Ascending aorta (tissue), 2 donors: ENCODE measurements at places on chromosomes 1 and 21.

DNA sequence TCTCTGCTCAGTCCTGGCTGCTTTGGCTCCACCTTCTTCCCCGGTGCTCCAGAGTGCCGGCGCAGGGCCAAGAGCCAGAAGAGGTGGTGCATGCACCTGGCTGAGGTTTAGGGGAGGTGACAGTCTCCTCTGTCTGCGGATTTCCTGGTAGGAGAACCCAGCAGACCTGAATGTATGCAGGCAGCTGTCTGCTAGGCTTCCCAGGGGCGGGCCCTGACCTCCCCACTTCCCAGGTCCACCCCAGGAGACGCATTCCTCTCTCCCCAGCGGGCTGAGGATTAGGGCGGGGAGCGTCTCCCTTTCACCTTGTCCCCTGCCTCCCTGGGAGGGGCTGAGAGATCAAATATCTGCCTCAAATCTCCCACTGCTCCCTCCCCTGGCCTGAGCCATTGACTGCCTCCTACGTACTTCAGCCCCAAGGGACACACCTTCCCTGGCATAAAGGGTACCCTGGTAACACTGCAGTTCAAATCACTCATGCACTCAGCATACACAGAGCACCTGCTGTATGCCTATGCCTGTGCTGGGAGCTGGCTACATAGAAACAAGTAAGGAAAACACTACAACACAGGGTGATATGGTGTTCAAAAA lies 27.5 kb downstream of the DMBX1 start:
- no peak for DNase-seq

DNA sequence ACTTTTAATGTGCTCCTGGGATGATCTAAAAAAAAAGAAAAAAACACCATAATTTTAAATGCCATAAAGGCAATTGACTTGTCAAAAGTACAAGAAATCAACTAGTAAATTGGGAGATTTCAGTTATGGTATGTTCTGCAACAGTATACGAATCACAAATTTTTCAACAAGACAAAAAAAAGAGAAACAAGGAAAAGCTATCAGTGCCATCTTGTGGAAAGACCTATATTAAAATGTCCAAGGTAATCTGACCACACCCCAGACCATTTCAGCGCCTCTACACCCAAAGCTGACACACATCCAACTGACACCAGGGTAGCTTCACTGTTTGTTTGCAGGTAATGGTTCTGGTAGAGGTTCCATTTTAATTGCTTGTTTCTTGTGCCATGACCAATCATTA lies 5.0 kb upstream of the DUSP23 start:
- DNase-seq = no peak

DNA sequence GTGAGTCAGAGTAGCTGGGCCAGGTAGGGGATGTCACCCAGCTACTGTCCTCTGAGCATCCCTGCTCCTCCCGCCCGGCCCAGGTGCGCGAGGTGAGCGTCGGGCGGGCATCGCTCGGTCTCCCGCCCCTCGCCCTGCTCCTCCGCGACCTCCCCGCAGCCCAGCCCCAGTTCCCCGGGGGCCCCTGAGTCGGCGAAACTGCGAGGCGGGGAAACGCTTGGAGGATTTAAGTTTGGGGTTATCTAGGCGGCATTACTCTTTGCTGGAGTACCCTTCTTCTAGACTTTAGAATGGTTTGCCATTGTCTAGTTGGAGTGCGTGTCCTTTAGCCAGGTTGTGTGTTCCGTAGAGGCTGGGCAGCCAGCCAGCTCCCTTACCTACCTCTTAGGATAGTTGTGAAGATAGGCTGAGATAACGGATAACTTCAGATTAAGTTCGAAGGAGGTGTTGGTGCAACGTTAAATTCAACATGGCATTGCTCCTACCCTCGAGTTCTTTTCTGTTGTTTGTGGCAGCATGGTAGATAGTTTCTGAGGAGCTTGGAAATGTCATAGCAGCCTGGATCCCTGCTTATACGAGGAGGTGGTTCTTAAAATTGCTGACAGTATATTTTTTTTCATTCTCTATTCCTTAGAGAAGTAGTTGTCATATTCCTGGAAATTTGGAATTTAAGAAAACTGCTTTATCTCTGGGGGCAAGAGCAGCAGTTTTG lies 697 bp downstream of the AGO3 start:
- DNase-seq = no peak

GRCh38 chr1:26602378-26602959 lies 72.9 kb downstream of the RPS6KA1 start:
- no peak for DNase-seq

DNA sequence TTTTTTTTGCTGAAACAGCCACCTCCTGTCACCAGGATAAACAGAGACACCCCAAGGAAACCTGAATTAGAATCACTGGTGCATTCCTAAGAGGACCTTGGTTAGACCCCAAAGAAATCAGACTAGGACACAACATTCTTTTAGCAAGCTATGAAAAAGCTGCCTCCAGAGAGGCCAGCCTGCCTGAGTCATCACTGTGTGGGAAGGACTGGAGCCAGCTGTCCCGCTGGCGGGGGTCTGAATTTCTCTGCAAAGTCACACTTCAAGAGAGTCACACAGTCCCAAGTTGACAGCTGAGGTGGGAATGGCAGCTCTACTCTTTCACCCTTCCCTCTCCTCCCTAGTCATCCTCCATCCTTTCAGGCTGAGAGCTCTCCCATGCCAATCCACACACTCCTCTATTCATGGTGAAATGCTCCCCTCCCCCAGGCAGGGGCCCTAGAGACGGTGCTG lies 405.0 kb upstream of the POU3F1 start:
- DNase-seq = no peak

DNA sequence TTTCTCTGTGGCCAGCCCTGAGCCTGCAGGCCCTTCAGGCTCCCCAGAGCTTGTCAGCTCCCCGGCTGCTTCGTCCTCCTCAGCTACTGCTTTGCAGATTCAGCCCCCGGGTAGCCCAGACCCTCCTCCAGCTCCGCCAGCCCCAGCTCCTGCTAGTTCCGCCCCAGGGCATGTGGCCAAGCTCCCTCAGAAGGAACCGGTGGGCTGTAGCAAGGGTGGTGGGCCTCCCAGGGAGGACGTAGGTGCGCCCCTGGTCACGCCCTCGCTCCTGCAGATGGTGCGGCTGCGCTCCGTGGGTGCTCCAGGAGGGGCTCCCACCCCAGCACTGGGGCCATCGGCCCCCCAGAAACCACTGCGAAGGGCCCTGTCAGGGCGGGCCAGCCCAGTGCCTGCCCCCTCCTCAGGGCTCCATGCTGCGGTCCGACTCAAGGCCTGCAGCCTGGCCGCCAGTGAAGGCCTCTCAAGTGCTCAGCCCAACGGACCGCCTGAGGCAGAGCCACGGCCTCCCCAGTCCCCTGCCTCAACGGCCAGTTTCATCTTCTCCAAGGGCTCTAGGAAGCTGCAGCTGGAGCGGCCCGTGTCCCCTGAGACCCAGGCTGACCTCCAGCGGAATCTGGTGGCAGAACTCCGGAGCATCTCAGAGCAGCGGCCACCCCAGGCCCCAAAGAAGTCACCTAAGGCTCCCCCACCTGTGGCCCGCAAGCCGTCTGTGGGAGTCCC lies 45.4 kb downstream of the YARS1 start:
- no peak for DNase-seq

GRCh38 chr1:67787746-67788145 lies 45.5 kb downstream of the GNG12 start:
- no peak for DNase-seq

- no peak for DNase-seq
Measured at GRCh38 chr1:94707321-94708298, 112.5 kb upstream of the SLC44A3 start.

DNA sequence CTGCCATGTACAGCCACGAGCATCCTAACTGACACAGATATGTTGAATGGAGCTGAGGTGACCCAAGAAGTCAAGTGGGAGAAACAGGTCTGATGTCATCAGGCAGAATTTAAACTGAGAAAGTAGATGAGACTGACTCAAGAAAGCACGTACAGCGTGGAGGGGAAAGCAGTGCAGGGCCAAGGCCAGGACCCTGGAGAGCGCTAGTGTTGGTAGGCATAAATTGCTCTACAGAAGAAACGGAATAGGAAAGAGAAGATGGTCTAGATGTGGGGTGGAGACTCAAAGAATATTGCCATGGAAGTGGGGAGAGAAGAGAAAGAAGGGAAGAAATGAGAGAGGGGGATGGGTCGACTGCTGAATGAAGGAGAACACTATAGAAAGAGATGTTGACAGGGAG lies 45.3 kb upstream of the GJB5 start:
- no peak for DNase-seq

- no peak for DNase-seq
Measured at GRCh38 chr21:42311816-42312625, 3.2 kb downstream of the TFF3 start.

DNA sequence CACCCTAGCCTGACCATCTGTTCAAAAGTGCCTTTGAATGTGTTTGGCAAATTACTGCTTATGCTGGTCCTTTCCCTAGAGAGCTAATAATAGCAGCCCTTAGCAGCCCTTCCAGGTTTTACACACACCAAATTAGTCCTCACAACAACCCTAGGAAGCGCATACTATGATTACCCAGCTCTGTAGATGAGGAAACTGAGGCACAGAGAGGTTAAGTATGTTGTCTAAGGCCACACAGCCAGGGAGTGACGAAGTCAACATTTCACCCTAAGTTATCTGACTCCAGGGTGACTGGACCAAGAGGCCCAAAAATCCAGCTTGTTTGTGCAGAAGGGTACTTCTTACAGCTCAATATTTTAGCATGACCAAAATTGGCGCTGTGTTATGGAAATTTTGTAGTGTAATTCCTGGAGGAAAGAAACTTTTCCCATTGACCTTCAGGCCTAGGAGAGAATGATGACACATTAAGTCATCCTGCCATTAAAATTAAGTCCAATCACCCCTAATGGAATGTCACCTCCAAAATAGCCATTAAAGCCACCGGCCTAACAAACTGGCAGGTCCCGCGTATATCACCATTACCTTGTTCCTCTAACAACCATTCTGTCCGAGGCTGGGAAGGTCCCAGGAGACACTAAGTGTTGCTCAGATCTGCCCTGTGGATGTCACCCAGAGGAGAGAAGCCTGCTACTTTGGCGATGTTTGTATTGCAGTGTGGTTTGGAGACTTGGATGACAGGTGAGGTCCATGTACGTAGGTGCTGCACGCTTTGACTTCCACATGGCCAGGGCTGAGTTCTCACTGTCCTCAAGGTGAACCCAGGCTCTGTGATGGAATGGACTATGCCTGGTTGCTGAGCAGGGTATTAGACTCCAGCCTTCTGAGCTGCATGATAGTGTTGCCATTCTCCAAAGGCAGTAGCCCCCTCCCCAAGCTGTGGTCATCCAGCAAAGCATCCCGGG lies 258.3 kb downstream of the TOMM20 start:
- no peak for DNase-seq

DNA sequence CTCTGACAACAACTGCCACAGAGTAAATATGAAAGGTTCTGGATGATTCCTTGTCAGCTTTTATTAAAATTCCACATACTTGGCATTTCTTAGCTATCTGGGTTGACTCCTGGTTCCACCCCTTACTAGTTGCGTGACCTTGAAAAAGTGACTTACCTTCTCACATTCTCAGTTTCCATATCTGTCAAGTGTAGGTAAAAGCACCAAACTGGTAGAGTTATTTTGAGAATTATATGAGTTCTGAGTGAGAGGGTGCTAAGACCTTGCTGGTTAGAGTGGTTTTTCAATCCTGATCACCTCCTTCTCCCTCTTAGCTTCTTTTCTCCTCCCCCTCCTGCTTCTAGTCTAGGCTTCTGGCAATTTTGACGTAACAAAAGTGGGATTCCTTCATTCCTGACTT lies 83.4 kb upstream of the ABCD3 start:
- DNase-seq = no peak

- DNase-seq = no peak
Measured at GRCh38 chr1:26181586-26182382, 4.5 kb downstream of the CNKSR1 start.

DNA sequence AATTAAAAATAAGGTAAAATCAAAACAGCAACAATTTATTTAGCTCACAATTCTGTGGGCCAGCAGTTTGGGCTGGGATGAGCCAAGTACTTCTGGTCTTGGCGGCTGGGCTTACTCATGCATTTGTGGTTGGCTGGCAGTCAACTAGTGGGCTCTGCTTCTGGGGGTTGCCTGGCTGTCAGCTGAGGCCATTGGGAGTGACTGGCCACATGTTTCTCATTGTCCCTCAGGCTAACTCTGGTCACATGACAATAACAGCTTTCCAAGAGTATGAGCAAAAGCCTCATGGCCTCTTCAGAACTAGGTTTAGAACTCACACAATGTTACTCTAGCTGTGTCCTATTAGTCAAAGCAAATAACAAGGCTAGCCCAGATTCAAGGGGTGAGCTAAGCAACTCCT lies 15.6 kb upstream of the CHIA start:
- DNase-seq = no peak

DNA sequence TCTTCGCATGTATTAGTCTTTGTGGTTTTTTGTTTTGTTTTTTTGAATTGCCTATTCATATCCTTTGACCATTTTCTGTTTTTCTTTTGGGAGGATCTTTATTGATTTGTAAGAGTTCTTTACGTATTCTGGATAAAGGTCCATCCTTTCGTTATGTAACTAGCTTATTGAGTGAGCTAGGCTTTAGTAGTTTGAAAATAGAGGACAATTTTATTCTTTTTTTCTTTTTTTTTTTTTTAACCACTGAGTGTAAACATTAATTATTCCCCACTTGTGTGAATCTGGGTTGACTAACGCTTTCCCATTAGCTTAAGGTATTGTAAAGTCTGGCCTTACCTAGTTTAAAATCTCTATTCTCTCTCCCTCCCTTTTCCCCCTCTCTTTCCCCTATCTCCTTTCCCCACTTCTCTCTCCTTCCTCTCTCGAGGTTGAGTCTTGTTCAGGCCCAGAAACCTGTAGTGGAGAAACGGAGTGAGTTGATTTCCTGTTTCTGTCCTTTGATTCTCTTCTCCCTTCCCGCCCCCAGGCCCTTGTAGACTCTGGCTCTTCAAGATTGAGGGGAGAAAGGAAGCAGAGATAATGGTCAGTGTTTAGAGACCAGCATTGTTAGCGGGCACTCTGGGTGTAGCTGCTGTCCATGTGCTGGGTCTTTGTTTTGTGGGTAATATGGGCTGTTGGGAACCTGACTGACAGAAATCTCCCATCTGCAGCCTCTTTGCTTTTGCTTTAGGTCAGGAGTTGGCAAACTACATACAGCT lies 1.5 kb downstream of the MORC3 start:
- DNase-seq = no peak

GRCh38 chr1:197637406-197637805 lies 137.9 kb downstream of the DENND1B start:
- DNase-seq = no peak
